ENCODE measurements at places on chromosomes 11 and 22.

- no peak for DNase-seq
Observed at GRCh38 chr11:120974965-120975364, 48.9 kb upstream of the TBCEL start.

- no peak for DNase-seq
Observed at GRCh38 chr22:17738386-17739128, 35.7 kb downstream of the BID start.

- no peak for DNase-seq
Observed at GRCh38 chr11:44356351-44356750, 46.4 kb upstream of the ALX4 start.

GRCh38 chr11:66363805-66364535 lies 7.6 kb downstream of the SLC29A2 start:
- DNase-seq = no peak

DNA sequence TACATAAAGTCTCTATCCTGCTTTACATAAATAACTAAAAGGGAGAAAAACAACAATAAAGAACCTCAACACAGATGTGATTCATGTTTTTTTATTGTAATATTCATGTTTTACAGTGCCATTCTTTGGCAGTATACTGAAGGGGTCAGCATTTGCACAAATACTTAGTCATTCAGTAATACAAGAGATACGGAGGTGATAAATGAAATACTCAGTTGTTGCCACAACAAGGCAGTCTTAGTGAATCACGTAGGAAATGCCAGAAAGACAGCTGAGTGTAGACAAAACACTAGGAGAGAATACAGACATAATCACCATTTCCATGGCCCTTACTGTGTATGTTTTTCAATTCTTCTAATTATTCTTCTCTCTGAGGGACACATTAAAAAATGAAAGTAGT lies 910.4 kb downstream of the METTL15 start:
- DNase-seq = no peak

- no peak for DNase-seq
Observed at GRCh38 chr11:57547854-57548377, 10.5 kb downstream of the SMTNL1 start.

DNA sequence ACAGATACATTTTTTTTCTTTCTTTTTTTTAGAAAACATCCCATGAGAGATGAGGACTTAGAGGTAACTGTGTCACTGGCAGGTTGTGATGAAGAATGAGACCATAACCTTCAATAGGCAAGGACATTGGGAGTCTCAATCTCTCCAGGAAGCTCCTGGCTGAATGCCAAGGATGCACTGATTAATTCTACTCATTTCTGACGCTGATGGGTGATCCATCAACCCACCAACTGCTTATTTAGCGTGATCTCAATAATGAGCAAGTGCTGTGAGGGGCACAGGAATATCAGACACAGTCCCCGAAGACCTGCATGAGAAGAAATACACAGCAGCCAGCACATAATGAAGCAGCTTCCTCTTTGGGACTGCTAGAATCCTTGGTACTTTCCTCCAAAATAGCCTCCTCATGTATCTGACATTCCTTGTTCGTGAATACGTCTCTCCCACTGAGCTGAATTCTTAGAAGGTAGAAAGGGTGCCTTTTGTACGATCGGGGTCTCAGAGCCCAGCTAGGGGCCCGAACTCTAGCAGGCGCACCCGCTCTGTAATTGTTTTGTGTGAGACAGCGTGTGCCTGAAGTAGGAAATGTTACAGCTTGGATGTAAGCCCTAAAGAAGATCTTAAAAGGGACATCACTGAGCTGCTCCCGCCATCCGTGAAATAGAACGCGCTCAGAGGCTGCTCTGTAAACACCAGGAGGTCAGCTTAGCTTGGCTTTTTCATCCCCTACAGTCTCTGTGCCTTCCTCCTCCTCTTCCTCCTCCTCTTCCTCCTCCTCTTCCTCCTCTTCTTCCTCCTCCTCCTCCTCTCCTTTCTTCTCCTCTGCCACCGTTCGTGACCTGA lies 7.2 kb downstream of the CLMP start:
- DNase-seq = peak; percentile 58

DNA sequence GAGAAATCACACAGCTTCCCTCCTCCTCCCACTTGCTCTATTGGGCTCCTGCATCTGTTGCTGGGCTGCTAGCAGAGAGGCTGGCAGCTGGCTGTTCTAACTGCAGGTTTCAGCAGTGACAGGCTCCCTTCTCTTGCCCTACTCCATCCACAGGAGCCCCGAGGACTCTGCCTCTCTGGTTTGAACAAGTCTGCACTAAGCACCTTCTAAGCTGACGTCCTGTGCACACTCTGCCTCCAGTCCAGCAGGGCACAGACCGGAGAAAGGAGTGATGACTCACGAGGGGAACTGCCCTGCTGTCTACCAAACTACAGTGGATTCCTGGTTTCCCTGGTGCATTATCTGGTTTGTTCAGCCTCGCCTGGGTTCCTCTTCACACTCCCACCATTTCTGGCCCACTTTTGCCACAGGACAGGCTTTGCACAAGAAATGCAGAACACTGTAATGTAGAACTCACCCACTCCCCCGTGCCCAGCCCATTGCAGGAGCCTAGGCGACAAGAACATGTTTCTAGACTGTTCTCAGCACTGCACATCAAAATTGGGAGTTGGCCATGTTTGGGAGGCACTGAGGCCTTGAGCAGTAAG lies 26.0 kb downstream of the IL10RA start:
- no peak for DNase-seq

- no peak for DNase-seq
Observed at GRCh38 chr22:24333301-24333700, 62.7 kb downstream of the SPECC1L start.

- no peak for DNase-seq
Observed at GRCh38 chr11:40384991-40385390, 1074.5 kb downstream of the LRRC4C start.

- DNase-seq = no peak
Observed at GRCh38 chr11:18748766-18749365, 22.9 kb upstream of the IGSF22 start.

GRCh38 chr11:20840341-20840740 lies 171.0 kb downstream of the NELL1 start:
- DNase-seq = no peak

GRCh38 chr22:47943729-47944700 lies 1181.6 kb downstream of the TBC1D22A start:
- no peak for DNase-seq

DNA sequence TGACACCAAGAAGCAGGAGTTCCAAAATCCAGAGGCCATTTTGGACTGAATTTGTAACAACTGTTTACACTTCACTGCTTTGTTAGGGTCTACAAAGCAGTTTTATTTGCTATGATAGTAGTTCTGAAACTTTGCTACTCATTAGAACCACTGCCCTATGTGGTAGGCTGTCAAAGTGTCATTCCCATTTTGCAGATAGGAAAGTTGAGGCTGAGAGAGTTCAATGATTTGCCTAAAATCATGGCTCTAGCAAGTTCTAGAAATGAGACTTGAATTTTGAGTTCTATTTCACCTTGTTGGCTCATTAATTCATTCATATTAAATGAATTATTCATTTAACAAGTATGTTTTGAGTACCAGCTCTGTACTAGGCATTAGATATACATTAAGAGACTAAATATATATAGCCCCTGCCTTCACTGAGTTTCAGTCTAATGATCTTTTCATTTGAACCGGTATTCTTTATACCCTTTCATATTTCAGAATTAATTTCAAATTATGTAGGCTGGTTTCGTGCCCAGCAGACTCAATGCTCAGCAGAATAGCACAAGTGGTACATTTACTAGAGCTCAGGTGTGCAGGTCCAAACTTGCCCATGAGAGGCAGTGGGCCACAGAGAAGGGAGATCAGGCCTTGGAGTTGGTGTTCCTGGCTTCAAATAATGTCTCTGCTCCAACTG lies 93.5 kb downstream of the ME3 start:
- DNase-seq = no peak

- DNase-seq = no peak
Observed at GRCh38 chr22:24588757-24589481, 4.0 kb downstream of the LRRC75B start.

GRCh38 chr11:3655547-3655946 lies 10.6 kb downstream of the ART1 start:
- DNase-seq = no peak

GRCh38 chr22:27581236-27581635 lies 220.3 kb downstream of the MN1 start:
- no peak for DNase-seq

DNA sequence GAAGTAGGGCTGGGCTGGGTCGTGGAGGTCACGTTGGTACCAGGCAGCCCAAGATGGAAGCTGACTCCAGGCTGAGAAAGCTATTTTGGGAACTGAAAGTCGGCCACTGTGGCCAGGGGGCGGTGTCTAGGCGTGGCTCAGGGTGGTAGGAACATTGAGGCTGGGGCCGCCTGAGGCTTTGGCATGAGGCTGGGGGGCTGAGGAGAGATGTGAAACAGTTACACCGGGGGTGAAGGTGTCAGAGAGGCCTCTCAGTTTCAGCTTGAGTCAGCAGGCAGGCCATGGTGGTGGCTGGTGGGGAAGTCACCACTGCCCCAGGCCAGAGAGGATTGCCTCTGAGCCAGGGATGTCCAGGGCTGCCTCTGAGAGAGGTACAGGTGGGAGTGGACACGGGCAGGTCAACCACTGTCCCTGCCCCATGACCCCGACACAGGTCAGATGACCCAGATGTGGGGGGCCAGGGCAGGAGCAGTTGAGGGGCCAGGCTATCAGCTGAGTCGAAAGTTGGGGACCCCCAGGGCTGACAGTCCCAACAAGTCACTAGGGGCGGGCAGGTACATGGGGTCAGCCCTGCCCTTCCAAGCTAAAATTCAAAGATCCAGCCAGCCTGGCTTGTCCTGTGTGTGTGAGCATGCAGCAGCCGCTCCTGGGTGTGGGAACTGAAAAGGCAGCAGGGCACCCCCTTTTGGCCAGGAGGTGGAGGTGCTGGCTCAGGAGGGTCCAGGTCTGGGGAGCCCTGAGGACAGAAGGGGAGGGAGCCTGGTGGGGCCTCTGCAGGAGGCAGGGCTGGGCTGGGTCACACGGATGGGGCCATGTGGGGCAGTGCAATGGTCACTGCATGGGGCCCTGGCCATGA lies 7.2 kb downstream of the KCNK7 start:
- no peak for DNase-seq

Data from right kidney (tissue), 9 donors.